ENCODE measurements at places on chromosomes 4 and X.

- DNase-seq: no peak
Observed at GRCh38 chrX:70500826-70501225, 56.2 kb downstream of the DLG3 start.

- DNase-seq: no peak
Observed at GRCh38 chrX:130637591-130637990, 235.8 kb downstream of the RBMX2 start.

DNA sequence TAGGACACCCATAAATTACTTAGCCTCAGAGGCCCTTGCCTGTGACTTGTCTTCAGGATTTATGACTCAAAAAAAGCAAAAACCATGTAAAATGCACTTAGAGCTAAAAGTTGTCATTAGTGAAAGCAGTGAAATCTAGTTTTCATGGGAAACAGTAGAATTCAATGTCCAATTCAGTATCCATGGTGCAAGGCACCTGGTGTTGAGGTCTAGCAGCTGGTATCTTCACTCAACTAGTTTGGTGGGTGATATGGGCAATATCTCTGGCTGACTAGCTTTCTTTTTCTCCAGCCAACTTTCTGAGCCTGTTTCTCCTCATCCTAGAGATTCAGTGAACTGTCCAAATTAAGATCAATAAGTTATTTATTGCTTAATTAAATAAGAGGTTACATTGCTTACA lies 229.8 kb upstream of the NDST4 start:
- DNase-seq: no peak

DNA sequence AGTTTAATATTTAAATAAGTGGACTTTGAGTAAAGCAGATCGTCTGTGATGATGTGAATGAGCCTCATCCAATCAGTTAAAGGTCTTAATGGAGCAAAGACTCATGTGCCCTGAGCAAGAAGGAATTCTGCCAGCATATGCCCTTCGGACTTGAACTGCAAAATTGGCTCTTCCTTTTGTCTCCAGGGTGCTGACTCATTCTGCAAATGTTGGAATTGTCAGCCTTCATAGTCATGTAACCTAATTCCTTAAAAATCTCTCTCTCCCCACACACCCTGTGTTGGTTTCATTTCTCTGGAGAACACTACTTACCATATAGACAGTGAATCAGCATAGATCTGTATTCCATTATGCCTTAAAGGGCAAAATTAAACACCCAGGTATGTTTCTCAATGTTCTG lies 609.8 kb upstream of the GALNTL6 start:
- no peak for DNase-seq

- DNase-seq: no peak
Observed at GRCh38 chr4:91108751-91109150, 981.6 kb downstream of the CCSER1 start.

- DNase-seq: no peak
Observed at GRCh38 chr4:126701756-126702155, 931.0 kb upstream of the INTU start.

DNA sequence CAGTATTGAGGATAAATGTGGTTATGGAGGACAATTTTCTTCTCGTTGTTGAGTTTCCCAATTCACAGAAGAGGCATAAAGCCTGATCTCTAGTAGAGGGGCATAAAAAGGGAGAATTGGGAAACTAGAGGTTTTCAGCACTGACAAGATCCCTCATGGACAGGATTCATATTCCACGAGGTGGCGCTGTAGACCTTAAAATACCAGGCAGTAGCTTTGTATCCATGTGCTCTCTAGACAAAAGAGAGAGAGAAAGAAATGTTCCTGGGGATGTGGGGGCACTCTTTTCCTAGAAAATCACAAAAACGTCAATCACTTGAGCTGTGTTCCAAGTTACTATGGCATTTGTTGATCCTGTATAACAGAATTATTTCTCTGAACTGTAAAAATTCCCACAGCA lies 128.3 kb downstream of the MAGEE1 start:
- no peak for DNase-seq

DNA sequence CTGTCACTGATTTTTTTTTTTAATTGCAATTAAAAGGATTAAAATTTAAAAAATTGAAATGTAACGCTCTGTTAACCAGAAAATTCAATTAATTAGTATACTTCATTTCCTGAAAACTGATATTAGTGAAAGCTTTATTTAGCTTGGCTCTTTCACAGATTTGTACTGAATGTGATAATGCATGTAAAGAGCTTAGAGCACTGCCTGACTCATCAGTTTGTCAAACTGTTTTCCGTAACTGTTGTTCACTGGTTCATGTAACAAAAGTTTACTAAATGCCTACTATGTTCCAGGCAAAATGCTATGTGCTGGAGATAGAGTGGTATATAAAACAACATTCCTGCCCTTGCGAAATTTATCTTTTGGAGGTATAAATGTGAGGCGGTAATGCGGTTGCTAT lies 471.7 kb downstream of the SH2D1A start:
- no peak for DNase-seq

GRCh38 chr4:183765251-183765911 lies 106.3 kb downstream of the TRAPPC11 start:
- no peak for DNase-seq

- DNase-seq: no peak
Observed at GRCh38 chr4:38030023-38030422, 69.8 kb downstream of the PTTG2 start.

DNA sequence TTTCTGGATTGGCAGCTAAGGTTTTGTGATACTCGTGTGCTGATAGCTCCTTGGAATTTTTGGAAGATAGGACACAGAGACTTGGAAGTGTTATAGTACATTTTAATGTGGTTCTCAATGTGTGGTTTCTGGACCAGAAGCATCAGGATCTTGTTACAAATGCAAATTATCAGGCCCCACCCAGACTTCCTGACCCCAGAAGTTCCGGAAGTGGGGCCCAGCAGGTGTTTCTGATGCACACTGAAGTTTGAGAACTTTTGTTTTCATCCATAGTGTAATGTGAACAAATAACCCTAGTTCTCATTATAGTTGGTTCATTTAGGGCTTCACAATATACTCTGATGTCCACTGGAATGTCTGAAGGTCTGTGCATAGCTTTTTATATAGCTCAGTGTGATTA lies 49.6 kb downstream of the LAMP2 start:
- DNase-seq: peak; percentile 2

DNA sequence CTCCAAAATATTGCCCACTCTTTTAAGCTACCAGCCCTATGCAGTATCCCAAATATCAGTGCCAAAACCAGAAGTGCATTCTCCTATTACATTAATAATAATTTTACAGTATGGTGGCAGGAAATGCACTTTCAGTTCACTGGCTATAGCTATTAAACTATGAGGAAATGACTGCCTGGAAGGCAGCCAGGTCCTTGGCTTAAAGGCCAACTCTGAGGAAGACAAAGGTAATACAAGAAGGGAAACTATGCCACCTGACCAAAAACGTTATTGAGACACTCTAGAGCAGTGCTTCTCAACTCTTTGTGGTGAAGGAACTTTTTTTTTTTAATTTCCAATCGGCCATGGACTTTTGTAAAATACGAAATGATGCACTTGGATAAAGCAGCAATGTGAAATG lies 133.6 kb upstream of the VAMP7 start:
- DNase-seq: no peak

DNA sequence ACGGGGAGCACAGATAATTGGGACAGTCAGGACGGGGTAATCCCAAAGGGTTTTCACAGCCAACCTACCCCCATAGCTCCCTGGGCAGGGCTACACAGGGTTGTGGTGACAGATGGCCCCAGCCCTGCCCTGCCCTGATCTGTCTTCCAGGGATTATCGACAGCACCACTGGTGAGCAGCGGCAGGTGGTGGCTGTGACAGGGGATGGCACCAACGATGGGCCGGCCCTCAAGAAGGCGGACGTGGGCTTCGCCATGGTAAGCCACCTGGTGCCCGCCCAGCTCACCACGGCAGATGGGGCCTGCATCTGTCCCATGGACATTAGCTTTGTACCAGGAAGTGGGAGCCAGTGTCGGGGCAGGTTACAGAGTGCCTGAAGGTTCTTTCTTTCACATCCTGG lies 39.3 kb downstream of the ATP2B3 start:
- DNase-seq: no peak

GRCh38 chr4:4392501-4393183 lies 5.7 kb downstream of the NSG1 start:
- DNase-seq: no peak

DNA sequence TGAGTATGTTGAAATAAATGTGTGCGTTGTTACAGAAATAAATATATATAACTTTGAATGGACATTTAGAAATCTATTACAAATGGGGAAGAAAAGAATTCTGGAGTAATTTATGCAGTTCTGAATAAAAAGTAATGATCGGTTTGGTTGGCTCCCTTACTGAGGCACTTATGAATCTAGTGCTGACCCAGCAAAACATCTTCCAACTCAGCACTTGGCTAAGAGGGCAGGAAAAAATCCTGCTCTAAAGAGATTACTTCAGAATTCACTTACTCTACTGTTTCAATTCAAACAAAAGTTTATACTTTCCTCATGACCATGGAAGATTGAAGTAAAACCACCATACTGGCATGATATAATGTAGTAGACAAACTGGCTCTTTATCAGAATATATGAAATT lies 123.9 kb upstream of the RXFP1 start:
- DNase-seq: no peak

- no peak for DNase-seq
Observed at GRCh38 chr4:148341980-148342800, 100.0 kb downstream of the NR3C2 start.

- no peak for DNase-seq
Observed at GRCh38 chrX:48794340-48794910, 7.4 kb upstream of the HDAC6 start.

DNA sequence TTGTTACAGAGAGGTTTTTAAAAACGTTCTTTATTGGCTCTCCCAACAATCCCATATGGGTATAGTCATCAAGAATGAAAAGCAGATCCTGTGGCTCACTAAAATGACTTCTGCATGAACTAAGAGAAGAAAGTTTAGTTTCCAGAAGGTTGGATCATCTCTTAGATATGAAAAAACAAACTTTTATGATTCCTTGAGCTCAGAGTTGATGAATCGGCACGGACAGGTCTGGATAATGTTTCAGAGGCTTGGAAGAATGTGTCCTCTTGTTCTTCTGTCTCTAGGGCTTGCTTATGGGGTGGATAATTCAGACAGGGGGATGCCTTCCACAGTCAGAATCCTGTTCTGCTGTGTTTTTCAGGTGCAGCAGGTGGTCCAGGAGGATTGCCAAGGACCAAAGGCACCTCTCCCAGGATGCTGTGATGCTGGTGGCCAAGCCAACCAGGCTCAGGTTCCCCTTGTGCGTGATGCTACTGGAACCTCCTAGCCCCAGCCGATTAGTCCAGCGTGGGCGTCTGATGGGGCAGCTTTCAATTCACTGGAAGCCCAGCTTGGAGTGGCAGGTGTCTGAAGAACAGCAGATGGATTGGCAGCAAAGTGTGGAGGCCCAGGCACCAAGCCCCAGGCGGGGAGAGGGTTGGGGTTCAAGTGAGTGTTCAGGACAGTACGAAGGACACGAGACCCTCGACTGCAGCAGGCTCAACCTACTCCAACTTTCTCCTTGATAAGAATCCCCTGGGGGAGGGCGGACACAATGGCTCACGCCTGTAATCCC lies 30.3 kb downstream of the CCKAR start:
- DNase-seq: no peak

GRCh38 chr4:98572697-98573096 lies 85.7 kb downstream of the TSPAN5 start:
- DNase-seq: no peak

- DNase-seq: no peak
Observed at GRCh38 chr4:103634236-103634635, 85.5 kb downstream of the TACR3 start.

DNA sequence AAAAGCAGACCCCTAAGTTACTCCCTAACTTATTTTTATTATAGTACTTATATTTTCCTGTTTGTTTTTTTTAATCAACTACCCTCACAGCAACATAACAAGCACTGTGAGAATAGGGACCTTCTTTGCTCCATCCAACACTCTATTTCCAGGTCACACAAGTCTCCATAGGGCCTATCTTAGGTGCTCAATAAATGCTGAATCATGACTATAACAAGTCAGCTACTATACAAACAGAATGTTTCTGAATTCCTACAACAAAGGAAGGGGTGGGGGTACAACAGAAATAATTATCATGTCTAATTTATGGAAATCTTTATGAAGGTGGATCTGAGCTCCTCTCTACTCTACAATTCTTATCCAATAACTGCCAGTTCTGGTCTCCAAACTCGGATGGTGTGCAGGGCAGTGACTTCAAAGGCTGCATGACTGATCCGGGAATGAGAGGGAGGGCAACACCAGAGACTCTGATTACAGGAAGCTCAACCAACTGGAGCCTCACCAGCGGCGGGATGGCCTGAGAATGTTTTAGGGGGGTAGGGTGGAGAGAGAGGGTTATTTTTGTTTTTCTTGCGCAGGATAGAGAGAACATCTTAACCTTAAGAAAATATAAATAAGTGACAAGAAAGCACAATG lies 71.1 kb downstream of the HADH start:
- DNase-seq: no peak

- DNase-seq: no peak
Observed at GRCh38 chr4:20859097-20859781, 159.0 kb downstream of the PACRGL start.

- no peak for DNase-seq
Observed at GRCh38 chrX:133530960-133531359, 115.7 kb upstream of the GPC4 start.

- DNase-seq: no peak
Observed at GRCh38 chr4:633406-633805, 8.0 kb downstream of the PDE6B start.

DNA sequence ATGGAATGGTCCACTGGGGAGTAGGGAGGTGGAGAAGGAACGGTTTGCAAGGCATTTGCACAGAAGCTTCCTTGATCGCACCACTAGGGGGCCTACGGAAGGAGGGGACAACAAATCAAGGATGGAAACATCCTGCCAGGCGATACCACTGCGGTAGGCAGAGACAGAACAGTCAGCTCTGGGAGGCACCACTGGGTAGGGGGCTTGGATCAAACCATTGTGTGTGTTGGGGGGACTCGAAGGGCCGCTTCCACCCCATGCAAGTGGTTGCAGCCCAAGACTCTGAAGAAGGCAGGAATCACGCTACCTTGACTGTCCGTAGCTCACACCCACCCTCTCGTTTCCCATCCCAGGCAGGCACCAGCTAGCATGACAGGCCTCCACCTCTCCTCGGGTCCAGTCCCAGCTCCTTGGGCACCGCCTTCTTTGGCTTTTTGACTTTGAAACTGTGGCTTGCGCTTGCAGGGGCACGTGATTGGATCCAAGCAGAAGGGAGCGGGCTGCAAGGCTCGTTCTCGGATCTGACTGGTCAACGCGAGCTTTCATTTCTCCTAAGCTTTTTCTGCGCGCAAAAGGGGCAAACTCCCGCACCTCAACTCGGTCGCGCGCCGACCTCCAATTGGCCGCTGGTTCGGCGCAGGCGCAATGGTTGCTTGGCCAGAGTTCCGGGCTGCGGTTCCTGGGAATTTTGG lies 28.4 kb downstream of the GAGE1 start:
- DNase-seq: peak; percentile 12

DNA sequence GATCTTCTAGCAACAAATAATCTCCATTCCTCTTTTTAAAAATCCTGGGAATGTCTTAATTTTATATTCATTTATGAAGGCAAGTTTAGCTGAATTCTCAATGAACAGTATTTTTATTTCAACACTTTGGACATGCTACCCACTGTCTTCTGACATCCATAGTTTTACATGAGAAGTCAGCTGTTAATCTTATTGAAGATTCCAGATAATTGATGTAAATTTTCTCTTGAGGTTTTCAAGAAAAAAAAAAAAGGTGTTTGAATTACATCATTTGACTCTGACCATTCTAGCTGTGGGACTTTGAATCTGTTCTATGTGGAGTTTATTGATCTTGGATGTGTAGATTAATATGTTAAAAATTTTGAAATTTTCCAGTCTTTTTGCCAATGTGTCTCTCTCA lies 28.0 kb downstream of the PDHA2 start:
- DNase-seq: no peak
